ENCODE measurements at places on chromosomes 5 and 9.

DNA sequence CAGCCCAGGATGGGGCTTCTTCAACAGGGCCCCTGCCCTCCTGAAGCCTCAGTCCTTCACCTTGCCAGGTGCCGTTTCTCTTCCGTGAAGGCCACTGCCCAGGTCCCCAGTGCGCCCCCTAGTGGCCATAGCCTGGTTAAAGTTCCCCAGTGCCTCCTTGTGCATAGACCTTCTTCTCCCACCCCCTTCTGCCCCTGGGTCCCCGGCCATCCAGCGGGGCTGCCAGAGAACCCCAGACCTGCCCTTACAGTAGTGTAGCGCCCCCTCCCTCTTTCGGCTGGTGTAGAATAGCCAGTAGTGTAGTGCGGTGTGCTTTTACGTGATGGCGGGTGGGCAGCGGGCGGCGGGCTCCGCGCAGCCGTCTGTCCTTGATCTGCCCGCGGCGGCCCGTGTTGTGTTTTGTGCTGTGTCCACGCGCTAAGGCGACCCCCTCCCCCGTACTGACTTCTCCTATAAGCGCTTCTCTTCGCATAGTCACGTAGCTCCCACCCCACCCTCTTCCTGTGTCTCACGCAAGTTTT, 23.6 kb downstream of the PCDHGC5 start:
- DNase-seq: peak; percentile 89

DNA sequence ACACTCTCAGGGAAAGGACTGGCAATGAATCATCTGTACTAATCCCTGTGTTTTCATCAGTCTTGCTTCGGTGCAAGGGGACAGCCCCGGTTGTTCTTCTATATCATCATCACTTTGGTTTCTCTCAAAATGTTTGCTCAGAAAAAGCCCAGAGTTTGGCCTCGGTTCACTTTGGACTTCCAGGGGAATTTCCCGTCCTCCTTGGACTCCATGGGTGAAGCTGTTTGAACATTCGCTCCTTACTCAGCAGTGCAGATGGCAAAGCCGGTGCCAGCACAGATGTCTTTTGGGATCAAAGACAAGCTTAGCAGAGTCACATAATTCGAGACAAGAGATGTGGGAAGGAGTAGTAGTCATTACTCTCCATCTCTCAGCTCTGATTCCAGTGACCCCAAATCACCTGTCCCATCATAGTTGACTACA, 69.8 kb upstream of the TNFSF8 start:
- peak; percentile 35 for DNase-seq

DNA sequence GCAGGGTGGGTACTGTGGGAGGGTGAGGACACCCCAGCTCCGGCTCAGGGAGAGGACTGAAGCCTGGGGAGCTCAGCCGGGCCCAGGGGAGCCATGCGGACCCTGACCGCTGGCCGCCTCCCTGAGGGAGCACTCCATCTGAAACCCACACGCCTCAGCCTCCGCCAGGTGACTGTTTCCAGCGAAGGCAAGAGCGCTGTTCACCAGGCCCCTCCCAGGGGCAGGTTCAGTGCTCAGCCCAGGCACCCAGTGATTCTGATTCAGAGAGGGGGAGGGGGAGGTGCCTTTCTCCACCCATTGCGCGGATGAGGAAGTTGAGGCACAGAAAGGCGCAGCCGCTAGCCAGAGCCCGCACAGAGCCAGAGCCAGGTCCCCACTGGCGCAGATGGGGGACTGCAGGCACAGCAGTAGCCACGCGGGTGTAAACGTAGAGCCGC, 27.0 kb downstream of the ADGRD2 start:
- DNase-seq: no peak

- DNase-seq: no peak
Measured at GRCh38 chr9:136979769-136980587, 2.7 kb downstream of the PTGDS start.

DNA sequence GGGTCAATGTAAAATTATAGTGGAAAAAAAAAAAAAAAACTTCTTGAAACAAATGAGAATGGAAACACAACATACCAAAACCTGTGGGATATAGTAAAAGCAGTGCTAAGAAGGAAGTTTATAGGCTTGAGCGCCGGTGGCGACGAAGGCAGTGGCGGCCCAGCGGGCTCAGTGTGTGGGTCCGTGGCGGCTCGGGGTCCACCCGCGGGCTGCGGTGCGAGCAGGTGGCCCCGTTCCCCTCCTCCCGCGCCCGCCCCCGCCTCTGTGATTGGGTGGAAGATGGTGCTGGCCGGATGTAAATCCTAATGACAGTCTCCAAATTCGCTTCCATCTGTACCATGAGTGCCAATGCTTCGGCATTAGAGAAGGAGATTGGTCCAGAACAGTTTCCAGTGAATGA, 57.5 kb upstream of the TLX3 start:
- DNase-seq: no peak

DNA sequence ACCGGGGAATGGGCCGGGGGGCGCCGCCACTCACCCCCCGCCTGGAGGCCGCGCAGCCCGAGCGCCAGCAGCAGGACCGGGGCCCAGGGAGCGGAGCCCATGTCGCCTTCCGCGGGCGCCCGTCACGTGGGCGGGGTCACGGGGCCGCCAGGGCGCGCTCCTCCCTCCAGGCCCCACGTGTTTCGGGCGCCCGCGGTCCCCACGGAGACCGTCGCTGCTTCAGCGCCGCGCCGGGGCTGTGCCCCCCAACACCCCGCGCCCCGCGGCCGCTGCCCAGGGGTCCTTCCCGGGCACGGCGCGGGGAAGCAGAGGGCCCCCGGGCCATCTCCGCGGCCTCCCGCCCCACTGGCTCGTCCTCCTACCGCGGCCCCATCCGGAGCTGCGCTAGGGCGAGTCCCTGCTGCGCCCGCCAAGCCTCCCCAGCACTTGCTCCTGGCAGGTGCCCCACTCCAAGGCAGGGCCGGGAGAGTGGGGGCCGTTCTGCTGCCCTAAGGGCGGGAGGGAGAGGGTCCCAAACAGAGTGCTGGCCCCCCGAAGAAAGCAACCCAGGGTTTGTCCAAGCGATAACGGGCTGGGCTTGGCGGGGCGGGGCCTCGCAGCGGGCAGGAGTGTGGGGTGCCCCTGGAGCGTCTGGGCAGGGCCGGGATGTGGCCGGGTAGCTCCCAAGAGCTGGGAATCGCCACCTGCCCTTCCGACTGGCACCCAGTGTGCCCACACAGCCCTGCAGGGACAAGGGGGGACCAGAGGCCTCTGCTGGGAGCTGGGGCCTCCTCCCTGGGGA, at the start of gene DPP7:
DPP7 (minus strand) TSS at position 121 of the 781 bp plus-strand sequence; CDS start at position 101, 20 bp downstream.
- DNase-seq: no peak

GRCh38 chr9:99873531-99873930, 32.9 kb upstream of the STX17 start:
- DNase-seq: no peak

- no peak for DNase-seq
Measured at GRCh38 chr5:68891718-68892117, 202.1 kb upstream of the SLC30A5 start.

DNA sequence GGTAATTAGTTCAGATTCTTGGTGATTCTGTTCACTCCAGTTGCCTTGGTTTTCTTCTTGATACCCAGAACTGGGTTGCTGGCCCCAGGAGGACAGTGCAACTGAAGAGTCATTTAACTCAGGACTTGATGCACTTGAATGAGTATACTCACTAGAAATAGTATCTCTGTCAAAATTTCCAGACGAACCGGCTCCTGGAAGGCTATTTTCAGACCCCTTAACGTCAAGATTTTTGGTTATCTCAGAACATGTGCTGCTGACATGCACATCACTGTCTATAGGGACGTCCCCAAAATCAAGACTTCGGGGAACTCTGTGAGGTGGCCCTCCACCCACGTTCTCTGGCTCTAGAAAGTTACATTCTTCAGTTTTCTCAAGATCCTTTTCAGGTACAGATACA, 56.7 kb upstream of the PCA3 start:
- no peak for DNase-seq

GRCh38 chr5:143248391-143248790, 155.1 kb downstream of the NR3C1 start:
- no peak for DNase-seq
